GM12891 (cell line): ENCODE measurements at places on chromosomes 16 and 17.

GRCh38 chr16:64089697-64090096 is 1032.2 kb downstream of the CDH11 start:
- DNase-seq: no peak

DNA sequence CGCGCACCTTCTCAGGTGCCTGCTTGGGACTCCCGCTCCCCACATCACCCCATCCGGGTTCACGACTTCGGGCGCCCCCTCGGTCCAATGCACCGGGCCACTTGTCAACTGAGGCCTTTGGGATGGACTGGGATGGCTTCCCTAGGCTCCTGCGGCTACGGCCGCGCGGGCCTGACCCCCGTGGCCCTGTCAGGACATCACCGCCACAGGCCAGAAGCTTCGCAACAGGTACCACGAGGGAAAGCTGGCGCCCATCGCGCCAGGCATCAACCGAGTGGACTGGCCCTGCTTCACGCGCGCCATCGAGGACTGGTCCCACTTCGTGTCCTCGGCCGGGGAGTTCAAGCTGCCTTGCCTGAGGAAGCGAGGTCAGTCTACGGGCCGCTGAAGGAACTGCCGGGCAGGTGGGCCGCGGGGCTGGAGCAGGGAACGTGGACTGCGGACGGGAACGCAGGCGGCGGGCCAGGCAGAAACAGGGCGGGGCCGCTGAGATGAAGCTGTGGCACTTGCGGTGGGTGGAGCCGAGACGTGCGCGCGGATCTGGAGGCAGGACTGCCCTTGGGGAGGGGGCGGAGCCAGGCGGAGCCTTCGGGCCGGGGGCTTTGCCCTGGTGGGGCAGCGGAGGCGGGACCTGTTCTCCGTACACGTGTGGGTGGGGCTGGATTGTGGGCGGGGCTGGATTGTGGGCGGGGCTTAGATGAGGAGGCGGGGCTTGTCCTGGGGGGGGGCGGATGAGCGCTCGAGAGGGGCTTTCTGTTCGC is 13.7 kb upstream of the CNGB1 start:
- peak; percentile 81 for DNase-seq

DNA sequence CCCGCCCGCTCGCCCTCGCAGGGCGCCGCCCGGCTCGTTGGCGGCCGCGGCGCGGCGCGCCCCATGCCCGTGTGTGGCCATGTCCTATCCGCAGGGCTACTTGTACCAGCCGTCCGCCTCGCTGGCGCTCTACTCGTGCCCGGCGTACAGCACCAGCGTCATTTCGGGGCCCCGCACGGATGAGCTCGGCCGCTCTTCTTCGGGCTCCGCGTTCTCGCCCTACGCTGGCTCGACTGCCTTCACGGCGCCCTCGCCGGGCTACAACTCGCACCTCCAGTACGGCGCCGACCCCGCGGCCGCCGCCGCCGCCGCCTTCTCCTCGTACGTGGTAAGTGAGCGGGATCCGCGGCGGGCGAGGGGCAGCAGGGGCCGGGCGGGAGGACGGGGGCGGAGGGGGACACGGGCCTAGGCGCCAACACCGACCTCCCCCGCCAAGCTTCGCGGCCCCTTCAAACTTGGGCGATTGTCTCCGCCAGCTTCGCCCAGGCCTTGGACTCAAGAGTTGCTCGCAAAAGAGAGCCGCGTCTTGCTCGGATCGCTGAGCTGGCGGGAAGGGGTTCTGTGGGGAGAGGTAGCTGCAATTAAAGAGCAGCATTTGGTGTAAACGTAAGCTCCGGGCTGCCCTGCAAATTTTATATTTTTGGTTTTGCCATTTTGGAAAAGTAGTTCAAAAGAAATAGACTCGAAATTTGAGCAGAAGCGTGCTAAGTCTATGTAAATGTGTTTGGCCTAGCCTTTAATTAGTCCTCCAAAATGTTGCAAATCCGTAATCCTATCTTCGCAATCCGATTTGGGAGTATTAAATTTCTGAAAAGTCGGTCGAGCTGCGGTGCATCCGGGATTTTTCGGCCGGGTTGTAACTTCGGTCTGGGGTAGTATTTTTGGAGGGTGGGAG is 702 bp downstream of the IRX5 start:
- DNase-seq: no peak

- no peak for DNase-seq
Measured at GRCh38 chr17:6796017-6796886, 20.2 kb downstream of the FBXO39 start.

GRCh38 chr17:11278186-11278991 is 37.4 kb downstream of the SHISA6 start:
- DNase-seq: no peak

- no peak for DNase-seq
Measured at GRCh38 chr17:82023447-82024241, 539 bp downstream of the LRRC45 start.

GRCh38 chr16:70437582-70438557 is 1.0 kb downstream of the ST3GAL2 start:
- no peak for DNase-seq

- DNase-seq: no peak
Measured at GRCh38 chr17:44840936-44841335, 6.7 kb upstream of the HIGD1B start.

- peak; percentile 61 for DNase-seq
Measured at GRCh38 chr17:47229535-47230443, 20.6 kb downstream of the MYL4 start.

GRCh38 chr16:72198771-72199201 is 26.8 kb upstream of the PMFBP1 start:
- DNase-seq: no peak

- no peak for DNase-seq
Measured at GRCh38 chr16:54677308-54677950, 253.2 kb upstream of the IRX5 start.

GRCh38 chr17:65660947-65661346 is 99.5 kb upstream of the AXIN2 start:
- no peak for DNase-seq

DNA sequence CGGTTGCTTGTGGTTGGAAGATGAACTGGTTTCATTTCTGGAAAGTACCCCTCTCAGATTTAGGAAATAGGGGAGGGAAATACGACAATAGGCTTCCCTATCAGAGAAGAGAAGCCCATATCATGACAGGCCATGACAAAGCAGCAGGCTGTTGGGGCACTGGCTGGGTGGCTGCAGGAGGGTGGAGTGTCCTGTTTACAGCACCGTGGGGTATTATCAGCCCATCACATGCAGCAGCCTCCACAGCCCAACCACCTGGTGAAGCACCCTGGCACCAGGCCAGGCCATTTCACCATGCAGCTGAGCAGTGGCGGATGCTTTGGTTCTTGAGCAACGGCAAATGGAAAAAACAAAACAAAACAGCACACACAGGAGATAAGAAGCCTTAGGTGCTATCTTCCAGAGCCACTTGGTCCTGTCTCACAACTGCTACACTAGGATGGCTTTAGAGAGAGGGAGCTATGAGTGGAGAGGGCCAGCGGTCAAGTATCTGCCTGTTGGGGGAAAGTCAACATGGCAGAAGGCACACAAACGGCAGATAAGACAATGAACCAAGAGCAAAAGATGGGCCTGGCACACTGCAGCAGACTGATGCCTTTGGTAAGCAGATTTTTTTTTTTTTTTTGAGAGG is 24.2 kb downstream of the FAM117A start:
- no peak for DNase-seq

DNA sequence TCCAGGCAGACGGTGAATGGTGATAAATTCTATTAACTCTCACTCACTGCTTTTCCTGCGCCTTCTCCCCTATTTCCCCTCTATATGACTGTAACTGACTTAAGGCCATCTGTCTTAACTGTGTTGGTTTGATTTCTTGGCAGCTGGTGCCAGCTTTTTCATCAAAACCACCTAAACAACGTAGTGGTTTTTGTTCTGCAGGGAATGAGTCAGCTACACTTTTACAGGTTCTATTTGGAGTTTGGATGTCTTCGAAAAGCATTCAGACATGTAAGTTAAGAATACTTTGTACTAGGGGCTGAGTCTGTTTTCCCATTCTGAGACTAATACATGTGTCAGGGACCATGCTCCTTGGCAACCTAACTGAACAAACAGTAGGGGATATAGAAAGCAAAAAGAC is 8.5 kb downstream of the REXO5 start:
- no peak for DNase-seq

- no peak for DNase-seq
Measured at GRCh38 chr16:50856991-50857390, 115.1 kb downstream of the CYLD start.

DNA sequence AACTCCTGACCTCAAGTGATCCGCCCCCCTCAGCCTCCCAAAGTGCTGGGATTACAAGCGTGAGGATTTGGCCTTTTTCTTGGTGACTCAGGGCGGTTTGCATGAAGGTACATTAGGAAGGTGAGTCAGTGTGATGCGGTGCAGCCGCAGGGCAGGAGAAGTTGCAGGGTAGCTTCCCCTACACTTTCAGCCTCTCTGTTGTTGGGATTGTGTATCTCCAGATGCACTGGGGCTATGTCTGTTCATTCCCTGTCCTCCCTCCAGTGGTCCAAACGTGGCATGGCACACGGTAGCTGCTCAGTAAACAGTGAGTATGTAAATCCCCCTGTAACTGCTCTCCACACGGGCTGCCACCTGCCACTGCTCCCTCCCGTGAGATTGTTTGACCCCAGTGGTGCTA is 109.1 kb upstream of the CDC42EP4 start:
- no peak for DNase-seq

DNA sequence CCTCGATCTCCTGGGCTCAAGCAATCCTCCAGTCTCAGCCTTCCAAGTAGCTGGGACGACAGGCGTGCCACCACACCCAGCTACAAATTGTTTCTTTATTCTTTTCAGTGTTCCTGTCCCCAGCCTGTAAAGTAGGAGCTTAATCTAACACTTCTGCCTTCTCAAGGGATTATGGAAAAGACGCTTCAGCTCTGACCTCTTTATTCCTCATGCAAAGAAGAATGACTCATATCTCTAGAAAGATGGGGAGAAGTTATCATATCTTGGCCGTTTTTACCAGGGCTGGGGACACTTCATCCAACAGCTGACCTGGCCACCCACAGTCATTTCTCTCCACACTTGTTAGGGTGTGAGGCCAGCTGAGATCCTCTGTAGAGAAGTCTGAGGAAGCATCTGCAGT is 172.6 kb downstream of the HAPSTR1 start:
- DNase-seq: no peak

DNA sequence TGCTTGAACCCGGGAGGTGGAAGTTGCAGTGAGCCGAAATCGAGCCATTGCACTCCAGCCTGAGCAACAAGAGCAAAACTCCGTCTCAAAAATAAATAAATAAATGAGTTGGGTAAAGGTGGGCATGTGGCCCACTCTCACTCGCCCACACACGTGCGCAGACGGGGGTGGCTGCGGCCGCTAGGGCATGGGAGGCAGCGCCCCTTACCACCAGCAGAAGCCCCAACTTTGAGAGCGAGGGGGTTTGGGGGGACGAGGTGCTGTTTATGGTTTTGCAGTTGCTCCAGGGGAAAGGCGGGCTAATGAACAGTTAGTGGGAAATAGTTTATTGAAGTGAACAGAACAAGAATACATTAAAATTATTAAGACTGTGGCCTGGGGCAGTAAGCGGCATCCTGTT is 14.9 kb upstream of the RBFOX3 start:
- DNase-seq: no peak

GRCh38 chr17:76251478-76252039 is 11.3 kb upstream of the RNF157 start:
- DNase-seq: no peak

- DNase-seq: no peak
Measured at GRCh38 chr17:77531002-77531401, 390.2 kb downstream of the SEC14L1 start.

DNA sequence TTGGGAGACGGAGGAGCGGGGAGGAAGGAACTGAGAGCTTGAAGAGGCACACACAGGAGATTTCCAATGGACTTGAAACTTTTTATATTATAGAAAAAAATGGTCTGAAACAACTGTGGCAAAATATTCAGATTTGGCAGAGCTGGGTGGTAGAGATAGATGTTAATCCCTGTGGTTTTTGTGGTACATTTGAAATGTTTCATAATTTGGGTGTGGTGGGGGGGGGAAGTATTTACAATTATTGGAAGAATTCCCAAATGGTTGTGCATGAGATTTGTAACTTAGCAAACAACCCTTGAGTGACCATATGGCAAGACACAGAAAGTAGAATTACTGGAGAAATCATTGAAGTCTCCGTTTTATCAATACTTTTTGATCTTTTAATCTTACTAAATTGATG is 588.8 kb upstream of the PSMD7 start:
- DNase-seq: no peak

GRCh38 chr16:53761962-53762703 is 58.2 kb downstream of the FTO start:
- no peak for DNase-seq

GRCh38 chr17:58310511-58311428 is 17.8 kb downstream of the TSPOAP1 start:
- DNase-seq: peak; percentile 14

- DNase-seq: no peak
Measured at GRCh38 chr17:71511266-71511995, 609.4 kb upstream of the SOX9 start.

DNA sequence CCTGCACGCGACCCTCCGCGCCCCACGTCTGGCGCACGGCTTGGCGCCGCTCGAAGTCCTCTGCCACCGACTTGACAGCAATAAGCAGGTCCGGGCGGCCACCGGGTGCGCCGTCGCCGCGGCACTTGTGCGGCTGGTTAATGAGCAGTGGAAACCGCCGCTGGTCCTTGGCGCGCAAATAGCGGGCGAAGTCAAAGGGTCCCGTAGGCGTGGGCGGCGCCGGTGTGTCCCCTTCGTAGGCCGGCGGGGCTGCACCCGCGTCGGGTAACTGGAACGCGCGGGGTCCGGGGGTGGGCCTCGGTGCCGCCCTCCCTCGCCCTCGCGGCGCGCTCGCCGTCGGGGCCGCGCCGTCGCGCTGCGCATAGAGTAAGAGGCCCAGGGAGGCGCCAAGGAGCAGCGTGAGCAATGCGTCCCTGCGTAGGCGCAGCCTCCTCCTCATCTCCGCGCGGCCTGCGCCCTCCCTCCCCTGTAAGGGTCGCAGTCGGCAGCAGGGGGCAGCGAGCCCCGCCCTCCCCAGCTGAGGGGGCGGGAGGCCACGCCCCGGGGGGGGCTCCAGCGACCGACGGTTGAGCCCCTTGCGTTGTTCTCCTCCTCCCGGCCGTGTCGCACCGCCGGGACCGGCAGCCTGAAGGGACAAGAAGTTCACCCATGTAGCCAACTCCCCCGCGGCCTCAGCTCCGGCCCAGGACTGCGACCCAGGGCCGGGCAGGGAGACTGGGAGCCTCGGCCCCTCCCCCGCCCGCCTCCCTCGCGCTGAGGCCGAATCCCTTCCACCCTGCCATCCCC is 558 bp downstream of the B3GNT9 start:
- DNase-seq: peak; percentile 75

DNA sequence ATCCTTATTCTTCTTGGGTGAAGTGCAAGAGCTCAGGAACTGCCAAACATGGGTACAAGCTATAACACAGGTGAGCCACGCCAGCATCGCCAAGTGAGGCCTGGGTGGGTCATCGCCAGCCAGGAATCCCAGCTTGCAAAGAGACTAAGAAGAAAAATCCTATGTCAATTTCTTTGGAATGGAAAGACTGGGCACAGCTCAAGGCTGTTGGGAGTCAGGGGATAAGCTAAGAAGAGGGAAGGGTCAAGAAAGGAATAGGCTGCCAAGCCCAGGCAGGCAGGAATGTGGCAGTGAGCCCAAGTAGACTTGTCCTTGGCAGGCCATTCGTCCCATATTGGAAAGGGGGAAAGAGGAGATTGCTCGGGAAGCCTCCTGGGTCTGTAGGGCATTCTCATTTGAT is 191.4 kb upstream of the CDH5 start:
- no peak for DNase-seq

GRCh38 chr16:30740364-30741251 is 7.6 kb upstream of the PHKG2 start:
- DNase-seq: no peak

- no peak for DNase-seq
Measured at GRCh38 chr16:11171757-11172299, 84.2 kb downstream of the SOCS1 start.
